ENCODE measurements at places on chromosomes 1 and 21.

DNA sequence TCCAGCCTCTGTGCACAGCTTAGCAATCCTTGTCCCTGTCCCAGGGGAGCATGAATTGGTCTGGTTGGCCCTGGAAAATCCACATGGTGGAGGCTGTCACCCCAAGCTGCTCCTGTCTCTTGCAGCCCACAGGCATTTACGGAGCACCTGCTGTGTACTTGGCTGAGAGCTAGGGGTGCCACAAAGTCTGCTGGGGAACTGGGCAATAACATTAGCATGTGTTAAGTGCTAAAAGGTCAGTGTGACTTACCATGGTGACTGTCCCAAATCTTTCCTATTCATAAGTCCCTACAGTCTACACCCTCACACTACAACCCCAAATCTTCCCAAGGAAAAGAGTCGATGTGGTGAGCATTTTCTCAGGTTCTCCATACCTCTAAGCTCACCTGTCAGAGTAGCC is 53.6 kb upstream of the ARTN start:
- DNase-seq = no peak

DNA sequence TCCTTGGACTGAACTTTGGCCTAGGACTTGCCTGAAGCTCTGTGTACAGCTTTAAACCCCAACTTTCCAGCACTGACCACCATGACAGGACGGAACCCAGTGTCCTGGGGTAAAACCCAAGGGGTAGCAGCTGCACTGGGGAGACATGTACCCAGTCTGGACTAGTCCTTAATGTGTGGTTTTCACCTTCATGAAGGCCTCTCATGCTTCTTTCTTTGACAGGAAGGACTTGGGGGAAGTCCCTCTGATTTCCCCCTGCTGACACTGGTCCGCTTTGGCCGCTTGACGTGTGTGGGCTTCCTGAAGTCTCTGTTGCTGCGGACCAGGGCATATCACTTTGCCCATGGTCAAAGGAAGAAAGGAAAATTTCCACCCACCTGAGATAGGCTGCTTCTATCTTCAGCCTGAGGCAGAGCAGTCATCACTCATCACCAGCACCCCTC is 66.3 kb upstream of the PRDX6 start:
- no peak for DNase-seq

GRCh38 chr1:117616356-117616755 is 10.5 kb downstream of the TENT5C start:
- DNase-seq = no peak

DNA sequence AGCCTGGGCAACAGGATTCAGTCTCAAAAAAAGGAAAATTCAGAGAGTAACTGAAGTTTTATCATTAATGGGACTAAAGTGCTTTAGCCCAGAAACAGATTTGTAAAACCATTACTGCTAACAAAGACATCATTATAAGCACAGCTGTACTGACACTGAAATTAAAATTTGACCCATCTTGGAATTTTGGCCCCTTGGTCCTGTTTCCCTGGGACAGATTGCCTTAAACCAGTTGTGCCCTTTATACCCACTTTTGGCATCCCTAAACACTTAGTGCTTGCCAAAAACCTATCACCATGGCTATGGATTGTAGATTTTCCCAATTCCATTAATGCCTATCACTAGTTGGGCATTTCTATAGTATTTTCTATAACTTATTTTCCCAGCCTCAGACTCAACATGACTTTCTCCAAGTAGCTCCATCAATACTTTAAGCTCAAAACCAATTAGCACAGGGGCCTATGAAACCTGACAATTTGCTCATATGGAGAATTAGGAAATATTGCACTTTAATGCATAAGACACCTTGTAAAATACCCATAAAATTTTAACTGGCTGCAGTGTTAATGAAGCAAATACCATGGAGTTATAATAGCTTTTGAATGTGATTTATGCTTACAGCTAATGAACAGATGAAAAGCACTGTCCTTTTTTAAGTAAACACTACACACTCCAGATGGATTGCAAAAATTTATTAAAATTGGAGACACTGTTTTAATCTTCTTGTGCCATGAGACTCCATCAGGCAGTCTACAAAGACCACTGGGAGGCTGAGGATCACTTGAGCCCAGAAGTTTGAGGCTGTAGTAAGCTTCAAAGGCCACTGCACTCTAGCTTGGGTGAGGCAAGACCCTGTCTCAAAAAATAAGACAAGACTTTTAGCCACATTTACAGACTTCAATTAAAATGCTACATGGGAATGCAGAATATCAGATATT is 4.3 kb downstream of the GAS5 start:
- no peak for DNase-seq

DNA sequence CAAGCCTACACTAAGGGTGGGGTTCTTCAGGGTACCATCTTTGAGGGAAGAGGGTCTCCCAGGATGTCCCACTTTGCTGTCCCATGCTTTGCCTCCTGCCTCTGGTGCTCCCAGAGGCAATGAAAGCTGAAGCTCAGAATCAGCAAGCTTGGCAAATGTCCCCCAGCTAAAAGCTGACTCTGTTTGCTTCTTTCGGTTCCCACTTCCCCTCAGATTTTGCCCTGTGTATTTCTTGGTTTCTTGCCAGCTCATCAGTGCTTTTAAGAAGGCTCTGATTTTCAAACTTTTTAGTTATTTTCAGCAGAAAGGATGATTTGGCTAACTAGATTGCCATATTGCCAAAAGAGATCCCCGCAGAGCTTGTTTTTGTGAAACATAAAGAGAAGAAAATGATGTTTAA is 33.1 kb upstream of the COG2 start:
- DNase-seq = no peak

DNA sequence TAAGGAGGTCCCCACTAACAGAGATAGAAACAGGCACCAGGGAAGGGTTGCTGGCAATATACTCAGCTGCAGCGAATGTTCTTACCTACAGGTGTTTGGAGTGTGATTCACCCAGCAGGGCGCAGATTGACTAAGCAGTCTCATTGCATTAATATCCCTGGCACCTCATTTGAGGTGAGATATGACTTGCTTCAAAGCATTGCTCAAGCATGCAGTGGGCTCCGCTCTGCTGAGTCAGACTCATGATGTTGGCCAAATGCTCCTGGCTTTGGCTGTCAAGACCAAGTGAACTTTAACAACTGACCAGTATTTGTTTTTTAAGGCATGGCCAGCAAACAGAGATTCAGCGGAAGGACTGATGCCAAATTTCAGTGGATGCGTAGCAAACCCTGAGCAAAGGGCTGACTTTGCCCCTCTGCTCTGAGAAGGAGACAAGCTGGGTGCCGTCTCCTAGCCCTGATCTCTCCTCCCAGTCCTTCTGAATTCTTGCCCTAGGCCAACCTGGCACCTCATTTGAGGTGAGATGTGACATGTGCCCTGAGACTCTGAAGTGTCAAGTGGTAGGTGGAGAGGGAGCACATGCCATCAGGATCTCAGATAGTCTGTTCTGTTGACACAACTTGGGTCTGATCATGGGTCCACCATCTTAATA is 187.1 kb upstream of the COA6 start:
- DNase-seq = no peak

DNA sequence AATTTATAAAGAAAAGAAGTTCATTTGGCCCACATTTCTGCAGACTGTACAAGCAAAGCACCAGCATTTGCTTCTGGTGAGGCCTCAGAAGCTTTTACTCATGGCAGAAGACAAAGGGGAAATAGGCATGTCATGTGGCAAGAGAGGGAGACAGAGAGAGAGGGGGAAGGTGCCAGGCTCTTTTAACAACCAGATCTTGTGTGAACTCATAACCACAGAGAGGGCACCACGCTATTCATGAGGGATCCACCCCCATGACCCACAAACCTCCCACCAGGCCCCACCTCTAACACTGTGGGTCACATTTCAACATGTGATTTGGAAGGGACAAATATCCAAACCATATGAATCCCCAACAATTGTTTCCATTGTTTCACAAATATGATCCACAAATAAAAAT is 467.9 kb downstream of the SIPA1L2 start:
- DNase-seq = no peak

- no peak for DNase-seq
Observed at GRCh38 chr1:26524181-26524580, 5.4 kb upstream of the RPS6KA1 start.

- DNase-seq = no peak
Observed at GRCh38 chr1:161114556-161114955, 3.3 kb downstream of the PFDN2 start.

All from HFF-Myc (cell line).